ENCODE measurements at places on chromosomes 3 and 15.

- no peak for DNase-seq
Measured at GRCh38 chr3:72334681-72335457, 513.4 kb downstream of the SHQ1 start.

- DNase-seq, result no peak
Measured at GRCh38 chr3:134628884-134629283, 21.9 kb downstream of the KY start.

DNA sequence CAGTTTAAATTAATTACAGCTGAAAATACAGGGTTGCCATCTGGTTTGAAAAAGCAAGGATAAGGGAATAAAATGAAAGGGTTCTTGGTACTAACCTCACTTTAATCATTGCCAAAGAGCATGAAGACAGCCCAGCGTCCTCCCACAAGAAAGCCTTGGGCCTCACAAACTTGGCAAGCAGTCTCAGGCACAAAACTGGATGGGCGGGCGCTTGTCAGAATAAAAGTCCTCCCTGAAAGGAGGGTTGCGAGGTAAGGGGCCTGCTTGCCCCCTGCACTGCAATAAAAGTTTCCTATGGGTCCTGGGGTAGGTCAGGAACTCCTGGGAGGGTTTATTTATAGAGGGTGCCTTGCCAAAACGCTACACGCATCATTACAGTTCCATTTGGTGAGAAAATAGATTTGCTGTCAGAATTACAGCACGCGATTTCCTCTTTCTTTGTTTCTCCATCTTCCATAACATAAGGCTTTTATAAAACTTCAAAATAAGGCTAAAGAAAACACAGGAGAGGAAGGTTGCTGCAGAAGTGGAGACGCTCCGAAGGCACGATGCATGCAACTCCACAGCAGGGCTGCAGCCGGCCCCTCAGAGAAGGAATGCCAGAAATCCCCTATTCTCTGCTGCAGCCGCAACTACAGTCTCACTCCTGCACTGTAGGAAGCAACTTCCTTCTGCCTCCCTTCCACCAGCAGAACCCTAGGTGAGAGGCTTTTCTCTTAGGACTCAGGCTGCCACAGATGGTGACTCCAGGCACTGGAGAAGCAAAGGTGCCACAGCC, 61.3 kb downstream of the VGLL4 start:
- DNase-seq, result no peak

DNA sequence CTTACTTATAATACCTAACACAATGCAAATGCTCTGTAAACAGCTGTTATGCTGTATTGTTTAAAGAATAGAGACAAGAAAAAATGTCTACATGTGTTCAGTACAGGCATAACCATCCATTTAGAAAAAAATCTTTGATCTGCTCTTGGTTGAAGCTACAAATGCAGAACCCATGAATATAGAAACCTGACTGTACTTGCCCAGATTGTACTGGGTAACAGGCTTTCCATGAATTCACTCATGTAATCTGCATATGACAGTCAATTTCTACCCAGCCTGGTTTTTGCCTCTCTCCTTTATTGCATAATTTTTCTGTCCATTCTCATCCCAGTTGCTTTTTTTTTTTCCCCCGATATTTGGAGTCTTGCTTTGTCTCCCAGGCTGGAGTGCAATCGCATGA, 62.6 kb upstream of the ETV5 start:
- no peak for DNase-seq

- peak; percentile 47 for DNase-seq
Measured at GRCh38 chr3:31448035-31448881, 84.5 kb upstream of the STT3B start.

DNA sequence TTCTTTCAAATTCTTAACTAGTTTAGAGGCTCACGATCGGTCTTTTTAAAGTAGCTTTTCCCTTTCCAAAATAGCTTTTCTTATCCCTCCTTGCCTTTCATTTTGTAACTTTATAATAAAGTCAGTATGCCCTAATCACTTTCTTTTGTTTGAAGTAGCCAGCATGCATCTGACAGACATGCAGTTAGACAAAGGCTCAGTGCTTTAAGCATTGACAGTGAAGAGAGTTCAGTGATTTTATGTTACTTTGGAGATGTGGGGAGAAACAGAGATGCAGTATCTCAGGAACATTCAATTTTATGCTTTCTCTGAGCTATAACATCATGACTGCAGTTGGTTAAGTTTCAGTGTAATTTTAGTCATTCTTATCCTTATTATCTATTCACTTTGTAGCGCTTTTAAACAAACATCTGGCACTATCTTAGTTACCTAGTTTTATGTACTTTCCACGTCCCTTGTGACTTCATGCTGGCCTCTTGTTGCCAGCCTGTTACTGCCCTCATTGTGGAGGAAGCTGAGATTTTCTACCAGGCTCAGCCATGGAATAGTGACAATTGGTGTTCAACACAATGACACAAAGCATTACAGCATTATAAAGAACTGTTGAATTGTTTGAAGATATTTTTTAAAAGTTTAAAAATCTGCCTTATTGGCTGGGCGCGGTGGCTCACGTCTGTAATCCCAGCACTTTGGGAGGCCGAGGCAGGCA, 90.3 kb downstream of the AKAP13 start:
- DNase-seq, result no peak

GRCh38 chr3:71051893-71052687, 531.4 kb downstream of the FOXP1 start:
- no peak for DNase-seq

DNA sequence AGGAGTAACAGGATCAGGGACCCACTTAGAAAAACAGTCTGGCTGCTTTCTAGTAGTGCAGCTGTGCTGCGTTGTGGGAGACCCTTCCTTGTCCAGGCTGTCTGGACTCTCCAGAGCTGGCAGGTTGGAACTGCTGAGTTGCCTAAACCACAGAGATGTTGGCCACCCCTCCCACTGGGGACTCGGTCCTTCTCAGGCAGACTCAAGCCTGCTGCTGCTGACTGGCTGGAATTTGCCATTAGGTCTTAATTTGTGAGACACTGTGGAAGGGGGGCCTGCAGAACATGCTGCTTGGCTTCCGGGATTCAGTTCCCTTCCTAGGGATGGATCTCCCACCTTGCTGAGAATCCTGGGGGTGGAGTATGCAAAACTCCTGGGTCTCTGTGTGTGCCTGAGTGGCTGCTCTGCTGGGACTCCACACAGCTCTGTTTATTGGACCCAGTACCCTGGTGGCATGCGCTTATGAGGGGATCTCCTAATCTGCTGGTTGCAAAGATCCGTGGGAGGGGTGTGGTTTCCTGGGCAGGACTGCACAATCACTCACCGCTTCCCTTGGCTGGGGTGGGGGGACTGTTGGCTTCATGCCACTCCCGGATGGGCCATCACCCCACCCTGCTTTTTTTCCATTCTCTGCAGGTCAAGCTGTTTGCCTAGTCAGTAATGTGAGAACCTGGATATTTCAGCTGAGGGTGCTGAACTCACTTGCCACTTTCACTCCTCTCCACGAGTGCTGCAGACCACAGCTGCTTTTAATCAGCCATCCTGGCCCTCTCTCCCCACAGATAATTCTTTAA, 150.5 kb downstream of the CFAP20DC start:
- peak; percentile 50 for DNase-seq

GRCh38 chr15:60717008-60717407, 238.1 kb upstream of the ICE2 start:
- DNase-seq, result no peak

DNA sequence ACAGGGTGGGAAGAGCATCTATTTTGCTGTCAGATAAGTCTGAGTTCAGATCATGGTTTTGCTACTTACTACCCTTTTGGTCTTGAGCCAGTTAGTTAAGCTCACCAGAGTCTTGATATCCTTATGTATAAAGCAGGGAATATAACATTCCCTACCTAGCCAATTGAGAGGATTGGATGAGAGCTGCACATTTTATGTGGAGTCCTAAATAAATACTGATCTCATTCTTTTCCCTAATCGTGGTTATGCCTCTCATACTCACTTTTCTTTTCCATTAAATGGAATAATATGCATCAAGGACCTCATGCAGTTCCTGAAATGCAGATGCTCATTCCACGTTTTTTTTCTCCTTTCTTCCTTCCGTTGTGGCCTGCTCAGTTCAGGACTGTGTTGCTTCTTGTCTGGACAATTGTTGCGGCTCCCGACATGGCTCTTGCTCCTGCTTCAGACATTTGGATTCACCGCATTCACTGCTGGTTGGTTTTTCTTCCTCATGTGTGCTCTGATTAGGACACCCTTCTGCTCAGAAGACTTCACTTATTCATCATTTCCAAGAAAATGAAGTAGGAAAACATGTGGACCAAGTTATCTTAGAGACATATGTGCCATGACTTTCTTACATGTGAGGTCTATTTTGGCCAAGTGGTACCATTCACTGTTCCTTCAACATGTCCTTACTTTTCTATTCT, 90.2 kb downstream of the NFKBIZ start:
- no peak for DNase-seq

DNA sequence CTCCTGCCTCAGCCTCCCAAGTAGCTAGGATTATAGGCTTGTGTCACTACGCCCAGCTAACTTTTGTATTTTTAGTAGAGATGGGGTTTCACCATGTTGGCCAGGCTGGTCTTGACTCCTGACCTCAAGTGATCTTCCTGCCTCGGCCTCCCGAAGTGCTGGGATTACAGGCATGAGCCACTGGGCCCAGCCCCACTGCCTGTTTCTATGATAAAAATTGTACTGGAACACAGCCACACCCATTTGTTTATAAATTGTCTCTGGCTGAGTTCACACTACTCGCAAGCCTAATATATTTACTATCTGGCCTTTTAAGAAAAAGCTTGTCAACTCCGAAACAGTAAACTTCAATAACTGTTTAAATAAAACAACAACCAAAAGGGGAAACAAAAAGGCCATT, 309.4 kb upstream of the WNT5A start:
- DNase-seq, result no peak

GRCh38 chr3:186997061-186997460, 66.7 kb downstream of the ST6GAL1 start:
- DNase-seq, result no peak

- DNase-seq, result no peak
Measured at GRCh38 chr3:141440942-141441341, 45.9 kb upstream of the RASA2 start.

DNA sequence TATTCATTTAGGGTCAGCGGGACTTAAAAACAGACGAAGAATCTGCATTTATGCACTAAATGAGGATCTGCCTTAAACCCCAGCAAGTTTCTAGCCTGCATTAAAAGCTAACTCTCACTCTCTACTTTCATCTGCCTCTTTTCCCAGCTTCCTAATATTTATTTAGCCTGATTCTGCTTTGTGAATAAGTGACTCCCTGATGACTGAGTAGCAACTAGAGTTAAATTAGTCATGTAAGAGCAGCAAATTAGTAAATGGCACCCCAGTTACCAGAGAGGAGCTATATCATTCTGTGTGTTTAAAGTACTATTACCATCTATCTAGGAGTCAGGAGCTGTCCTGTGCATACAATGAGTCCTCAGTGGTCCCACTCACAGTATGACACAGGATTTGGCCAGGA, 391.0 kb upstream of the RORA start:
- DNase-seq, result no peak

DNA sequence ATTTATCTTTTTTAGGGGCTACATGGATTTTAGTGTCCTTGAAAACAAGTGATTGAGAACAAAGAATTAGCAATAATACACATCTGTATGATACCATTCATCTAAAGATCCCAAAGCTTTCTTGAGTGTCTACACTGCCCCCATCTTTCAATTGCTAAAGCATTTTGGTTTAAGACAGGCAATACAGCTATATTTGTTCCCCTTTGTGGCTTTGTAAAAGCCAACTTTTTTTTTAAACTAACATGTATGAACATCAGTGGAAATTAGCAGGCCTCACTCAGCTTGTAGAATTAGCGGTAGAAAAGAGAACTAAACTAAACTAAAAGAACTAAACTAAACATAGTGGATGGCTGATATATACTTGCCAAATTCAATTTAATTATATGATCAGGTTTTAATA, 449.6 kb downstream of the MECOM start:
- DNase-seq, result no peak

DNA sequence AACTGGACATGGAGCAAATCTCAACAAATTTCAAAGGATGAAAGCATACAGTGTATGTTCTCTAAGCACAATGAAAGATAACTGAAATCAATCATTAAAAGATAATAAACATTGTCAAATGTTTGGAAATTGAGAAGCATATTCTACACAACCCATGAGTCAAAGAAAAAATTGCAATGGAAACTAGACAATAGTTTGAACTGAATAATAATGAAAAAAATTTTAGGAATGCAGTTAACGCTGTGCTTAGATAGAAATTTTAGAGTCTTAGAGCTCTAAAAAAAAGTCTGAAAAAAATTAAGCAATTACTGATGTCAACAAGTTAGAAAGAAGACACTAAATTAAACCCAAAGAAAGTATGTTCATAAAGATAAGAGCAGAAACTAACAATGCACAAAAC, 15.5 kb downstream of the RABL3 start:
- DNase-seq, result no peak

- DNase-seq, result no peak
Measured at GRCh38 chr3:128559486-128560225, 66.7 kb upstream of the GATA2 start.

- DNase-seq, result no peak
Measured at GRCh38 chr15:74504836-74505235, 36.2 kb upstream of the ARID3B start.

DNA sequence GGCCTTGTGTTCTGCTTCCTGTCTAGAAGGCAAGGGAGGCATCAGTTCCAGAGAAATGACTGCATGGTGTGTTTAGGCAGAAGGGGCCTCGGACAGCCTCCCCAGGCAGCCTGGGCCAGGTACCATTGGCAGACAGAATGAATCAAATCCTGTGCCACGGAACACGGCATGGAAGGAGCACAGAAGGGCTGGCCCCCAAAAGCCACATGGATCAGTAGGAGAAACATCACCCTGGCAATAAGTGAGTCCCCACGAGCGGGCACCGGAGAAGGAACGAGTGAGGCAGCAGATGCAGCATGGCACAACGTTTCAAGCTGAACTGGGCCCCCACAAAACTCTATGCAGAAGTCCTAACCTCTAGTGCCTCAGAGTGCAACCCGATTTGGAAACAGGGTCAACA, 223.2 kb downstream of the ADAMTS17 start:
- no peak for DNase-seq

DNA sequence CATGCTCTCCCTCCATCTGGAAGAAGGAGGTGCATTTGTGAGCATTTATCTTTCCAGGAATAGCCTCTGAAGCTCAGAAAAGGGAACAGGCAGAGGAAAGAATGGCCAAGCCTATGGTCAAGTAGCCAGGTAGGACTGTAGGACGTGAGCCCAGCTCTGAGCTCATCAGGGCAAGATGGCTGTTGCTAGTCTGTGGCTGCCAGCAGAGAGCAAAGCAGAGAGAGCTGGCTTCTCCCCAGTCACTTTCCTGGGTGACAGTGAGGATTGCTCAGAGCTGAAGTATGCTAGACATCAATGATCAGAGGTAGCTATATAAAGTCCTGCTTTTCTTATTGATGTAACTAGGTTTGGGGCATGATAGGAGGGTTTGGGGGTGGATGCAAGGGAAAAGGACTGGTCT, 146.1 kb upstream of the SLC24A5 start:
- no peak for DNase-seq

- no peak for DNase-seq
Measured at GRCh38 chr15:47870300-47870955, 153.1 kb downstream of the SEMA6D start.

DNA sequence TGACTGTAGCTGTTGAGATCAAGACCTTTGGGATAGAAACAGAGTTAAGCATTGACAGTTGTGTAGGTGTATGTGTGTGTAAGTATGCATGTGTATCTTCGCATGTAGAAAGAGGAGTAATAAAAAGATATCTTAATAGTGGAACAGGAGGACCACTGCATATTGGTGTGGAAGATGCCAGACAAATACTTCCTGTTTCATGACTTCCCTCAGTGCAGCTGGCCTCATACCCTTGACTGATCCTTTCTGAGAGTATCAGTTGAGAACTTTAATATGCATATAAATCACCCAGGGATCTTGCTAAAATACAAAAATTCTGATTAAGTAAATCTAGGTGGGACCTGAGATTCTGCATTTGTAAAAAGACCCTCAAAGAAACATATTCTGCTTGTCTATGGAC, 8.5 kb upstream of the ZBED2 start:
- no peak for DNase-seq
